ENCODE measurements at places on chromosomes 1 and 21.
A peak's percentile ranks its signal among the peaks of the same experiment; 100 is the strongest.

DNA sequence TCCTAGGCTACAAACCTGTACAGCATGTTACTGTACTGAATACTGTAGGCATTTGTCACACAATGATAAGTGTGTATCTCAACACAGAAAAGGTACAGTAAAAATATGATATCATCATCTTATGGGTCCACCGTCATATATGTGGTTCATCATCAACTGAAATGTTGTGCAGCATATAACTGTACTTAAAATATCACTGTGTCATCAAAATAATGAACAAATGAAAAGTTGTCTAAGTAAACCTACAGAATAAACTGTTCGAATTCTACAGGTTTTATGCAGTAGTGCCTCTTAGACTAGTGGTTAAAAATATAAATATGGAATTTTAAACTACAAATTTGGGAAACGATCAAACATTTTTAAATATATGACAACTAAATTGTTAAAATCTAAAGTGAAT lies 328.8 kb downstream of the KCTD3 start:
- no peak for DNase-seq

GRCh38 chr1:63403386-63403785 lies 36.0 kb downstream of the ALG6 start:
- DNase-seq = no peak

- no peak for DNase-seq
These were observed 702.3 kb downstream of the BRINP3 start for GRCh38 chr1:189775343-189775742.

- no peak for DNase-seq
These were observed 454 bp upstream of the NENF start for GRCh38 chr1:212432272-212432660.

GRCh38 chr1:51070011-51070410 lies 32.0 kb upstream of the C1orf185 start:
- no peak for DNase-seq

- DNase-seq = no peak
These were observed 452.2 kb downstream of the LTN1 start for GRCh38 chr21:28540514-28540913.

DNA sequence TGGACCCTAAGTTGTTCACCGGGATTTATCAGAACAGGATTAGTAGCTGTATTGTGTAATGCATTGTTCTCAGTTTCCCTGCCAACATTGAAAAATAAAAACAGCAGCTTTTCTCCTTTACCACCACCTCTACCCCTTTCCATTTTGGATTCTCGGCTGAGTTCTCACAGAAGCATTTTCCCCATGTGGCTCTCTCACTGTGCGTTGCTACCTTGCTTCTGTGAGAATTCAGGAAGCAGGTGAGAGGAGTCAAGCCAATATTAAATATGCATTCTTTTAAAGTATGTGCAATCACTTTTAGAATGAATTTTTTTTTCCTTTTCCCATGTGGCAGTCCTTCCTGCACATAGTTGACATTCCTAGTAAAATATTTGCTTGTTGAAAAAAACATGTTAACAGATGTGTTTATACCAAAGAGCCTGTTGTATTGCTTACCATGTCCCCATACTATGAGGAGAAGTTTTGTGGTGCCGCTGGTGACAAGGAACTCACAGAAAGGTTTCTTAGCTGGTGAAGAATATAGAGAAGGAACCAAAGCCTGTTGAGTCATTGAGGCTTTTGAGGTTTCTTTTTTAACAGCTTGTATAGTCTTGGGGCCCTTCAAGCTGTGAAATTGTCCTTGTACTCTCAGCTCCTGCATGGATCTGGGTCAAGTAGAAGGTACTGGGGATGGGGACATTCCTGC lies 3.9 kb upstream of the OLFML3 start:
- DNase-seq = no peak

- DNase-seq = peak; percentile 62
These were observed 1.4 kb downstream of the ARF1 start for GRCh38 chr1:228083871-228084278.

- DNase-seq = no peak
These were observed 35.2 kb upstream of the MAB21L3 start for GRCh38 chr1:116075990-116076389.

- DNase-seq = no peak
These were observed 201.7 kb upstream of the AJAP1 start for GRCh38 chr1:4452701-4453100.

DNA sequence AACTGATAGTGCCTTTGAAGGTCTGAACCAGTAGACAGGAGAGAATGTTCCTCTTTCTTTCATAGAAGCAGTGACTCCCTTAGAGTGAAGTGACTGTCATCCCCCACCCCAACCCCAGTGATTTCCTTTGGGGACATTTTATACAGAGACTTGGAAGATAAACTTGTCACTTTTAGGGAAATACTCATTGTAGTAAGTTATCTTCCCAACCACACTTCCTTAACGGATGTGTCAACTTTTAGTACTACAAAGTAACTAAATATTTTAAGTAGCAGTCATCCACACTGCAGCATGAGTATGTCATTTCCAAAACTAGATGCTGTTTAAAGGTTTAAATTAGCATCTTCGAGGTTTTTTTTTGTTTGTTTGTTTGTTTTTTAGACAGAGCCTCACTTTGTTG lies 13.7 kb downstream of the LRRC8B start:
- DNase-seq = no peak

GRCh38 chr1:188660572-188660971 lies 1817.1 kb downstream of the BRINP3 start:
- DNase-seq = no peak

DNA sequence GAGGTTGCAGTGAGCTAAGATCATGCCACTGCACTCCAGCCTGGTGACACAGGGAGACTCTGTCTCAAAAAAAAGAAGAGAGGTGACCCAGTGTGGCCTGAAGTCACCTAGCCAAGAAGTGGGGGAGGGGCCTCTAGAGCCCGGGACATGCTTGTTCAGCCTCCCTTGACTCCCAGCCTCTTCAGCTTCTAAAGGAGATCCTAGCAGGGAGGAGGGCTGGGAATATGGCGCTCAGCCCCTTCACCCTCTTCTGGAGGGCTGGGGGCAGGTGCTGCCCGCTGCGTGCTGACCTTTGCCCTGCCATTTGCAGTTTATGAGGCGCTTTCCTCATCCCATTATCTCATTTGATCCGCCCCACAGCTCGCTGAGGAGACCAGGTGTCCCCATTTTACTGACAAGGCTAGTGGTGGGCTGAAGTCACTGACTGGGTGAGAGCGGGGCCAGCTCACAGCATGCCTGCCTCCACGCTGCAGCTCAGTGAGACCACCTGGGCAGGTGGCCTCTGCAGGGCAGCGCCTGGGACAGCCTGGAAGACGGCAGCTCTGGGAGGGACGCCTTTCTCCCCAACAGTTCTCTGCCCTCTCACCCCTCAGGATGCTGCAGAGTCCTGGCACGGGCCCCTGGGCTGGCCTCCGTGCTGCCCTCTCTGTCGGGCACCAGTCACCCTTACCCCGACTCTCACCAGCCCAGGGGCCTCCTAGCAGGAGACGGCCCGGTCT lies 7.5 kb downstream of the ELF3 start:
- DNase-seq = peak; percentile 26

- DNase-seq = peak; percentile 27
These were observed 319.4 kb upstream of the ST6GALNAC5 start for GRCh38 chr1:76547916-76548315.

DNA sequence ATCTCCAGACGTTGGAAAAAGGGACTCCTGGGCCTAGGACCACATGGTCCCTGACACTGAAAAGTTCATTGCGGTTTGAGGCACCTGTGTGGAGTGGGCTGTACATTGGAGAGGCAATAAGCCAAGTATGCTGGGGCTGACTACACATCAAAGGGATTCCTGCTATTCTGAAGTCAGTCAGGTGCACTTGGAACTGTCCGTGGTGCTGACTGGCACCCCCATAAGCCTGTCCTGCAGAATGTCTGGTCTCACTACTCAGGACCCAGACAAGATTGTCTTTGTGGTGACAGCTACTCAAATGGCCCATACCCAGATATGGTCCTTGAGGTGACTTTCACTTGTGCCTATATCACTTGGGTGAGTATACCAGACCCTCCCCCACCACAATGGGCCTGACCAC lies 150.6 kb downstream of the RWDD3 start:
- DNase-seq = no peak

GRCh38 chr1:186617926-186618325 lies 62.3 kb downstream of the PTGS2 start:
- DNase-seq = no peak

- no peak for DNase-seq
These were observed 5.1 kb upstream of the ACTN2 start for GRCh38 chr1:236681219-236681618.

GRCh38 chr1:116232989-116233514 lies 121.9 kb downstream of the MAB21L3 start:
- no peak for DNase-seq

DNA sequence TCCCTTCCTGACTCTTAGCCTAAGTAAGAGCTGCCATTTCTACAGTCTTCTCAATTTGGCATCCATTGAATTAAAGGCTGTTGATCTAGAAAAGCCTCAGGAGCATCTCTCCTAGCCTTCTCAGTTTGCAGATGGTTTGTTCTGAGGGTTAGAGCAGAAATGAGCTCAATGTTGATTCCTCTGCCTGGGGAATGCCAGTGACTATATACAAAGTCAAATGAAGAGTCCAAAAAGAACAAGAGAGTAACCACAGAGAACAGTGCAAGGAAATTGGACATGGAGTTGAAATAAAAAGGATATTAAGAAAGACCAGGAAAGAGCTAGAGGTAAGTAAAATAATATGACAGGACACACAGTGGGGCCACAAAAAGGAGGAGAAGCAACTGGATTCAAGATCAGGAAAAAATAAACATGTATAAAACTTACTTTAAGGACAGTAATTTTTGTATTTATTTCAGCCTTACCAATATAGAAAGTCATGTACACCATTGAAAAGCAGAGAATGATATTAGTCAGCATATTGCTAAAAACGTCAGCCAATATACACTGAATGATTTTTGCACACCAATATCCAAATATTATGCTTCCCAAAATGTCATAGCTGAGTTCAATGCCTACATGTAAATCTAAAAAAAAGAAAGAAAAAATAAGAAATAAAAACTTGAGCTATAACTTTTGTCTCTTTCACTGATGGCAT lies 21.3 kb downstream of the SLC9C2 start:
- no peak for DNase-seq

DNA sequence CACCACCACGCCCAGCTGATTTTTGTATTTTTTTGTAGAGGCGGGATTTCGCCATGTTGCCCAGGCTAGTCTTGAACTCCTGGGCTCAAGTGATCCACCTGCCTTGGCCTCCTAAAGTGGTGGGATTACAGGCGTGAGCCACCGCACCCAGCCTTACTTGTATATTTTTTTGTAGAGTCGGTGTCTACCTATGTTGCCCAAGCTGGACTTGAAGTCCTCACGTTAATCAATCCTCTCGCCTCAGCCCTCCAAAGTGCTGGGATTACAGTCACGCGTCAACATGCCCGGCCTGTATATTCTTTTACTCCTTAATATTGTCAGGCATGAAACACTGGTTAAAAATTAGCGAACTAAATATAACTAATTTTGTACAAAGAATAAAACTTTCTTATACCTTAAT lies 5.5 kb upstream of the TOMM20 start:
- no peak for DNase-seq

DNA sequence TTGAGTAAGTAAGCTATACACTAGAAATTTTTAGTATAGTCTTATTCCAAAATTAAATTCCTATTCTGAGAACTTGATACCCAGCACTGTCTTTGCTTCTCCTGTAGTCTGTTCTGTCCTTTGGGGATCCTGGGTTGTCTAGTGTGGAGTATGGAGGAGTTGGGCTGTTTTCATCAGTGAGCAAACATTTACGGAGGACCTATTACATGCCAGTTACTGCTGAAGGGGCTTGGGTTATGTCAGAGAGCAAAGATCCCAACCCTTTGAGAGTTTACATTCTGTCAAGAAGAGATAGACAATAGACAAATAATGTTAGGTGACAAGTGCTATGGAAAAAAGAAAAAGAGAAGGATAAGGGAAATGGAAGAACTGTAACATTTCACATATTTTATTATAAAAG lies 9.0 kb downstream of the TRAPPC10 start:
- DNase-seq = no peak

GRCh38 chr1:4022715-4023114 lies 122.6 kb upstream of the C1orf174 start:
- no peak for DNase-seq

- DNase-seq = no peak
These were observed 12.7 kb upstream of the HMGCL start for GRCh38 chr1:23837908-23838307.

- no peak for DNase-seq
These were observed 75.2 kb upstream of the GALNT2 start for GRCh38 chr1:229991724-229992333.

DNA sequence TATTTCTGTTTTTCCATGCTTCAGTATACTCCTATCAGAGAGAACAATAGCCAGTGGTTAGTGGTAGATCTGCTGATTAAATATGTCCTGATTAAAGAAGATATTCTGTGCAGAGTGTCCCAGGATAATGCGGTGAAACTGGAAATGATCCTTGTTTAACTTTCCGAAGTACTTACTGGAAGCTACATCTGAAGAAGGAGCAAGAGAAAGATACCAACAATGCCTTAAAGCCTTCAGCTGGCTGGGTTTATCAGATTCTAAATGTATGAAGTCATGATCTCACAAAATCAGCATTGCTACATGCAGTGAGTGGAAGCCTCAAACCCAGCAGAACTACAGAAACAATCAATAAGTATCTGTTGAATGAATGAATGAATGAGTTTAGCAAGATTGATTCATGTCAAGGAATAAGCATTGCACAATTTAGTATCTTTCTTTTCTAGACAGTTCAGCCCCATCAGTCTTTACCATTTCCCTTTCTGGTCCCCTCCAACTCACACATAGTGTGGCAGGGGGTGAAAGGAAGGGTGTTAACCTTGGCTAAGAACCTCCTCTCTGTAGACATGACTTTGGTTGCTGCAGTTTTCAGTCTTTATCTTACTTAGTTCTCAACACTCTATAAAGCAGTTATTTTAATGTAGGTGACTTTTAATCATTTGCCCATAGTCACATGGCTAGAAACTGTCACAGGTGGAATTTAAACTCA lies 24.7 kb upstream of the DNASE2B start:
- no peak for DNase-seq

GRCh38 chr1:24528744-24529143 lies 26.1 kb downstream of the RCAN3 start:
- no peak for DNase-seq

DNA sequence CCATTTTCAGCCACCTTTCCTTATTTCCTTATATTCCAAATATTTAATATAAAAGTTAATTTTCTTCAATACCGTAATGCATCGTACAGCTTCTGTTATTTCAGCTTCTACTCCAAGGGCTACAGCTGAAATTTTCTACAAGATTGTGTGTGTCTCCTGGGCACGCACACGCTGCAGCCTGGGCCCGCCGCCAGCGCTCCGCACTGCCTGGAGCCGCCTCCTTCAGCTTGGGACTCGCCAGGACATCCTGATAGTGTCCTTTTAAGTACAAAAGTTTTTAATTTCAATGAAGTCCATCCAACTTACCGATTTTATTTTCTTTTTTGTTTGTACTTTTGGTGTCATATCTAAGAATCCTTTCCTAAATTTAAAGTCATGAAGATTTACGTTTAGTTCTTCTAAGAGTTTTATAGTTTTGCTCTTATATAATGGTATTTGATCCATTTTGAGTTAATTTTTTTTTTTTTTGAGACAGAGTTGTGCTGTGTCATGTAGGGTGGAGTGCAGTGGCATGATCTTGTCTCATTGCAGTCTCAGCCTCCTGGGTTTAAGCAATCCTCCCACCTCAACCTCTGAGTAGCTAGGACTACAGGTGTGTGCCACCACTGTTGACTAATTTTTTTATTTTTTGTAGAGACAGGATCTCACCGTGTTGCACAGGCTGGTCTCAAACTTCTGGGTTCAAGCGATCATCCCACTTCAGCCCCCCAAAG lies 82.8 kb downstream of the AXDND1 start:
- DNase-seq = no peak
